Activated CD8-positive, alpha-beta memory T cell treated with anti-CD3 and anti-CD28 coated beads, Interleukin-2, amount 10 ng/mL, durations not matched to agents 7 days and 5 days (primary cell): ENCODE measurements at places on chromosomes 4 and X. TPM values are rescaled to one million over a fixed set of nuclear protein-coding genes. Genes with fewer than 3 reads are reported as not detected.
A peak's percentile ranks its signal among the peaks of the same experiment; 100 is the strongest.

Gene TMSB15B
- total RNA-seq = 9.3 TPM

Gene SPATA4
- total RNA-seq = not detected

DNA sequence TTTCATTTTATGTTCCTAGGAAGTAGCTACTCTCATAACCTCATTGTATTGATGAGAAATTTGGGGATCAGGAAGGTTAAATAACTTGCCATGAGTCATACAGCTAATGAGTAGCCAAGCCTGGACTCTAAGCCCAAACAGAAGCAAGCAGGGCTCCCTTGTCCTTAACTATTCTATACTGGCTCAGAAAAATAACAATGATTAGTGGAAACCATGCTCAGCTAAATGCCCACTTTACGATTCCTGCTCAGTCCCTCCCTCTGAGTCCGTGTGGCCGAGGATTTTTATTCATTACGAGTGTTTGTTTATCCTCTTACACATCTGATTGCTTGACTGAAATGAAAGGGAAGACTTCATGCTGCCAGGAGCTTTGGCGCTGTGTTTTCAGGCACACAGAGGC, 100.9 kb downstream of the SLC34A2 start:
- no peak for DNase-seq
- H3K4me1 ChIP-seq = no peaks in the 10 kb centered on the region
- no peak overlapping the region for H3K27ac ChIP-seq
- H3K36me3 ChIP-seq = peaks cover 44% of the 10 kb centered on the region
- no peak overlapping the region for H3K4me3 ChIP-seq

GRCh38 chrX:110310000-110310790, 7.7 kb downstream of the AMMECR1 start:
- H3K36me3 ChIP-seq = peaks cover 4% of the 10 kb centered on the region
- H3K4me3 ChIP-seq = no peak overlapping the region

DNA sequence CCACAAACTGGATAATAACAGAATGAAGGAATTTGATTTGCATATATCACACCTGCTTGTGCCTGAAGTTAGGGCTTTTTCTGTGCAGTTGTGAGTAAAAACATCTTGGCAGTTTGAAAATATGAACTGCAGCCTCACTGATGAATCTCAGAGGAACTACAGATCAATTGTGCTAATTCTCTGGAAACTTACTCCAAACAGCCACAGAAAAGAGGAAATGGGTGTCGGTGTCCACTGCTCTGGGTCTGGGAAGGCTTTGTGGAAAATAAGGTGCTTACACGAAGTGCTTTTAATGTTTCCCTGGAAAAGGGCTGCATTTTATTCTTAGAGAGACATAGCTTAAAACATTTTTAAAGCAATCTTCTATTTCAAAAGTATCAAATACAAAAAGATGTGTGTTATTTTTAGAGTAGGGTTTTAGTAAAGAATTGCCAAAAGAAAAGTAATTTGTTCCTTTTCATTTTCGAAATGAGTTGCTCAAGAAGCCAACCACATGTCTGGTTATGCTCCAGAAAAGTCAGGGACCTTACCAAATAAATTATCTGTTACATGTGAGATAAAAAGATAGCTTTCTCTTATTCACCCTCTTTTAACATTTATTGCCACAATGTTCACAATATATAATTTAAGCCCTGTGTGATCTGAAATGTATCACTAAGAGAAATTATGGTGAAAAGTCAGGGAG, 240.1 kb downstream of the FRAS1 start:
- no peak overlapping the region for H3K4me3 ChIP-seq
- H3K27me3 ChIP-seq = peaks cover 38% of the 10 kb centered on the region
- H3K36me3 ChIP-seq = no peaks in the 10 kb centered on the region
- peaks cover 10% of the 10 kb centered on the region for H3K4me1 ChIP-seq
- DNase-seq = no peak

Gene PCDH10
- not detected for total RNA-seq

Gene INTS12
- 20.4 TPM for total RNA-seq

DNA sequence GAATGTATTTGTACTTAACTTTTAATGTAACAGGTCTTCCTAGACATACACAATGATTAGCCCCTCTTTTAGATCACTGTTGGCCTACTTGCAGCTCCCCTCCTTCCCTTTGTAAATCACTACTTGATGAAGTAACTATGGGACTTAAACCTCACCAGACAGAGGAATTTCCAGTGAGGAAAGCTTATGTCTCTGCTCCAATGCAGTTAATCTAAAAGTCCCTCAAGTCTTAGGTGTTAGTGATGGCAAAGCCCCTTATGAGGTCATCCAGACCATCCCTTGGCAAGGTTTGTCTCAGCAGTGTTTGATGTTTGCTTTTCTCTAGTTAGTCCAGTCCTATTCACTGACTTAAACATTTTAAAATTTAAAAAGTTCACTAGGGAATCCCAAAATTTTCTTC, 877.3 kb upstream of the INTU start:
- H3K4me3 ChIP-seq = no peak overlapping the region
- no peaks in the 10 kb centered on the region for H3K27me3 ChIP-seq
- no peak for DNase-seq

Gene ERCC6L
- total RNA-seq = 13.4 TPM

DNA sequence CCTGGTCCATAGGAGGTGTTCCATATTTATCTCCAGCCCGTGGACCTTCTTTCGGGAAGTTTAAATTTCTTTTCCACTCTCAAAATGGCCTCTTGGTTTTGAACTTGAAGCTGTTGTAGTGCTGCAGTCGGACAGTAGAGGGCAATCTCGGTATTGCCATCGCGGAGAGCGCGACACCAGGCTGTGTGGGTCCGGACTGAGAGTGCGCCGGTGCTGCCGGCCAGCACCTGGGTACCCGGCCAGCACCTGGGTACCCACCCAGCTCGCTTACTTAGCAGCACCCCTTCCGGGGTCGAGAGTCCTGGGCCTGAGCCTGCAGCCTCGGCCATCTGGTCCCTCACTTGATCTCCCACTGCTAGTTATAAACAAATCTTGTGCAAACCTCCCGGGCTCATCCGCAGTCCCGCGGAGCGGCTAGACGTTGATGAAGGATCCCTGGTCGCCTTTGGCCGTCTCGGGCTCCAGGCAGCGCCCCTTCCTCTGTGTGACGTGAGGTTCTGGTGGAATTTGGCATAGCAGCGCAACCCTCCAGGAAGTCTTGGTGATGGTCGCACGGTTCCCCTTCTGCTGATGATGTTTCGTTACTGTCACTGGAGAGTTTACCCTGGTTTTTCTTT, 18.0 kb downstream of the FAM9A start:
- H3K27ac ChIP-seq = no peak overlapping the region
- peak overlapping the region; percentile 27 for H3K4me3 ChIP-seq
- H3K27me3 ChIP-seq = no peaks in the 10 kb centered on the region
- peaks cover 6% of the 10 kb centered on the region for H3K4me1 ChIP-seq
- DNase-seq = peak; percentile 59

Gene GUCY1A1
- total RNA-seq = not detected

DNA sequence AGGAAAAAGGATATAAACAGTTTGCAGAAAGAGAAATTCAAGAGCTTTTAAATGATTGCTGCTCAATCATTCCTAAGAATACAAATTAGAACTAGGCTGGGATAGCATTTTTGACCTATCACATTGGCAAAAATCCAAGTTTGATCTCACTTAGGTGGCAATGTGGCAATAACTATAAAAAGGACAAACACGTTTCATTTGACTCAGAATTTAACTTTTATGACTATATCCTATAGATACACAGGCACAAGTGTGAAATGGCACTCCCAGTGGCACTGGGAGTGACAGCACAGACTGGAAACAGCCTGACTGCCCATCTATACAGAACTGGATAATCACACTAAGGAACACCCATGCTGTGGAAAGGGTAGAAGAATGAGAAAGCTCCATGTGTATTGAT, 11.1 kb downstream of the CENPU start:
- no peak for DNase-seq
- H3K4me1 ChIP-seq = peaks cover 30% of the 10 kb centered on the region
- peak overlapping the region; percentile 27 for H3K27ac ChIP-seq
- no peaks in the 10 kb centered on the region for H3K27me3 ChIP-seq

Gene GIMD1
- not detected for total RNA-seq

Gene LNX1
- not detected for total RNA-seq

DNA sequence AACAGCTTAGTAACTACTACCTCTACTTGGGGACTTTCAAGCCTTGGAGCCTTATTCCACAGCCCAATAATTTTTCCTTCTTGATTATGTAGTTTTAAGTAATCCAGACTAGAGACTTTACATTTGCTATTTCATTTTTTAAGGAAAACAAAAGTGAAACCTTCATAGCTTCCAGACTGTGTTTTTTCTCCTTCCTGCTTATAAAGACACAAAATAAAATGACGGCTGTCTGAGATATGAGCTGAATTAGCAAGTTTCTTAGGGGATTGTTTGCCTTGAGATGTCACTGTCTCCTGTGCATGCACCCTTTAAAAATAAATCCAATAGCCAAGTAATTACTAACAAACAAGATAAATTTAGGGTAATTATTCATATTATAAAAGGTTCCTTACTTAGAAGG, 78.8 kb upstream of the PACRGL start:
- H3K4me1 ChIP-seq = no peaks in the 10 kb centered on the region
- H3K4me3 ChIP-seq = no peak overlapping the region
- no peaks in the 10 kb centered on the region for H3K36me3 ChIP-seq

GRCh38 chr4:152369203-152369901, 166.5 kb downstream of the FBXW7 start:
- no peaks in the 10 kb centered on the region for H3K27me3 ChIP-seq
- peaks cover 17% of the 10 kb centered on the region for H3K4me1 ChIP-seq
- DNase-seq = no peak
- H3K36me3 ChIP-seq = peaks cover 14% of the 10 kb centered on the region
- H3K27ac ChIP-seq = no peak overlapping the region
- no peak overlapping the region for H3K4me3 ChIP-seq

DNA sequence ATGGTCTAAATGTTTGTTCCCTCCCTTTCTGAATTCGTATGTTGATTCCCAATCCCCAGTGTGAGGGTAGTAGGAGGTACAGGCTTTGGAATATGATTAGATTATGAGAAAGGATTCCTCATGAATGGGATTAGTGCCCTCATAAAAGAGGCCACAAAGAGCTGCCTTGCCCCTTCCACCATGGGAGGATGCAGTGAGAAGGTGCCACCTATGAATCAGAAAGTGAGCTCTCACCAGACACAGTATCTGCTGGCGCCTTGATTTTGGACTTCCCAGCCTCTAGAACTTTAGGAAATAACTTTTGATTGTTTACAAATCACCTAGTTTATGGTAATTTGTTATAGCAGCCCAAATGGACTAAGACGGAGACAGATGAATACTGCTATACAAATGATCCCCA, 3.6 kb downstream of the ATP10D start:
- no peak overlapping the region for H3K27ac ChIP-seq
- H3K4me1 ChIP-seq = peaks cover 23% of the 10 kb centered on the region
- no peak overlapping the region for H3K4me3 ChIP-seq

Gene GAGE12J
- not detected for total RNA-seq

GRCh38 chr4:176387571-176387970, 67.8 kb downstream of the SPCS3 start:
- H3K27ac ChIP-seq = no peak overlapping the region

DNA sequence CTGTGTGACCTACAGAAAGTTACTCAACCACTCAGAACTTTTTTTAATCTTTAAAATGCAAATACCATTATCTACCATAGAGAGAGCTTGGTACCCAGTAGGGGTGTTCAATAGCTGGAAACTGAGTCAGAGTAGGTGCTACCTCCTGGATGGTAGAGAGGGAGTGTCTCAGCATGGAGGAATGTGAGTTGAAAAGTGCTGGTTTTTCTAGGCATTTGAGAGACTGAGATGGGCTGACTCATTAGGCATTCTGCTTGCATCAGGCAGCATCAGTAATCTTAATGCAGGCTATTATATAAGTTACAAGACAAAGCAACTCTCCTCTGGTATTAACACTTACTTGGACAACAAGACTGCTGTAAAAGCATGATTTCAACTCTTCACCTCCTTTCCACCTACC, 70.9 kb upstream of the ARHGEF9 start:
- no peak overlapping the region for H3K27ac ChIP-seq
- H3K36me3 ChIP-seq = no peaks in the 10 kb centered on the region
- DNase-seq = no peak
- no peak overlapping the region for H3K4me3 ChIP-seq
- H3K27me3 ChIP-seq = no peaks in the 10 kb centered on the region

DNA sequence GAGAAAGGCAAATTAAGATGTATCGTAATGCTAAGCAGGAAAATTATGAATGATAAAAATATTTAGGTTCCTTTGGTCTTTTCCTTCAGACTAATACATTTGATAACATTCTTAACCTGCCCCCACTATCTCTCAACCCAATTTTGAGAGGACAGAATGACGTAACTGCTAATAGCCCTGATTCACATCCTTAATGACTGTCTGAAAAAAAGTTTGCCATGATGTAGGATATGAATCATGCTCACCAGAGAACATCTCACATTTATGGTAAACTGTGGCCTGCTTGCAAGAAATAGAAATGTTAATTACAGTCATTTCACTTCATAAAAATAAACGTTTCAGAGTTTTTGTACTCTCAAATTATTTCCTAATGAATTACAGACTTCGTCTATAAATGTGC, 128.0 kb upstream of the VEGFC start:
- no peak overlapping the region for H3K4me3 ChIP-seq
- H3K27me3 ChIP-seq = no peaks in the 10 kb centered on the region
- no peak for DNase-seq

Gene CLTRN
- total RNA-seq = not detected

- H3K27me3 ChIP-seq = no peaks in the 10 kb centered on the region
- no peak overlapping the region for H3K4me3 ChIP-seq
- H3K27ac ChIP-seq = peak overlapping the region; percentile 58
- peaks cover 74% of the 10 kb centered on the region for H3K4me1 ChIP-seq
These were observed 9.9 kb downstream of the JAKMIP1 start for GRCh38 chr4:6190486-6190885.

Gene SORBS2
- total RNA-seq = not detected

Gene FAM47A
- total RNA-seq = not detected

DNA sequence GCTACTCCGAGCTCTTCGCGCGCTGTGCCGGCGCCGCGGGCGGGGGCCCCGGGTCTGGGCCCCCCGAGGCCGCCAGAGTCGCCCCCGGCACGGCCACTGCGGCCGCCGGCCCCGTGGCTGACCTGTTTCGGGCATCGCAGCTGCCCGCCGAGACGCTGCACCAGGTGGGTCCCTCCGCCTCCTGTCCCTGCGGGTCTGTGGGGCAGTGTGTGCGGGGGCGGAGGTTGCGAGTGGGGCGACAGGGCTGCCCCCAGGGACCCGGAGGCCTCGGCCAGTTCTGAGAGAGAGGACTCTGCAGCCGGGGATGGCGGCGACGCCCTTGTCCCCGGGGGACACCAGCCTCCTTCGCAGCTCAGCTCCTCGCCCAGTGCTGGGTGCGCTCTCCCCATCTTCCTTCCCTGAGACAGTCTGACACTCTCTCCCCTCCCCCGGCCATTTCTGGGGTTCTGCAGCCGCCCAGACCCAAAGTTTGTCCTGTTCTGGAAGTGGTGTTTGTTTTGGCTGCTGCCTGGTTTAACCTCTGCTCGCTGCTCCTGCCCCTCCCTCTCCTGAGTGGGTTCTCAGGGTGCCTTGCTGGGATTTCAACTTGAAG, 609 bp downstream of the REPS2 start:
- H3K27ac ChIP-seq = no peak overlapping the region
- no peak for DNase-seq

- no peak overlapping the region for H3K27ac ChIP-seq
- peaks cover 3% of the 10 kb centered on the region for H3K27me3 ChIP-seq
- H3K4me1 ChIP-seq = no peaks in the 10 kb centered on the region
- no peak overlapping the region for H3K4me3 ChIP-seq
These were observed 10.5 kb downstream of the FGB start for GRCh38 chr4:154573190-154573870.

Gene PABPC1L2A
- total RNA-seq = not detected
